ENCODE measurements at places on chromosomes 7 and 10.

- no peak for DNase-seq
Observed at GRCh38 chr7:137305901-137306621, 37.5 kb downstream of the PTN start.

DNA sequence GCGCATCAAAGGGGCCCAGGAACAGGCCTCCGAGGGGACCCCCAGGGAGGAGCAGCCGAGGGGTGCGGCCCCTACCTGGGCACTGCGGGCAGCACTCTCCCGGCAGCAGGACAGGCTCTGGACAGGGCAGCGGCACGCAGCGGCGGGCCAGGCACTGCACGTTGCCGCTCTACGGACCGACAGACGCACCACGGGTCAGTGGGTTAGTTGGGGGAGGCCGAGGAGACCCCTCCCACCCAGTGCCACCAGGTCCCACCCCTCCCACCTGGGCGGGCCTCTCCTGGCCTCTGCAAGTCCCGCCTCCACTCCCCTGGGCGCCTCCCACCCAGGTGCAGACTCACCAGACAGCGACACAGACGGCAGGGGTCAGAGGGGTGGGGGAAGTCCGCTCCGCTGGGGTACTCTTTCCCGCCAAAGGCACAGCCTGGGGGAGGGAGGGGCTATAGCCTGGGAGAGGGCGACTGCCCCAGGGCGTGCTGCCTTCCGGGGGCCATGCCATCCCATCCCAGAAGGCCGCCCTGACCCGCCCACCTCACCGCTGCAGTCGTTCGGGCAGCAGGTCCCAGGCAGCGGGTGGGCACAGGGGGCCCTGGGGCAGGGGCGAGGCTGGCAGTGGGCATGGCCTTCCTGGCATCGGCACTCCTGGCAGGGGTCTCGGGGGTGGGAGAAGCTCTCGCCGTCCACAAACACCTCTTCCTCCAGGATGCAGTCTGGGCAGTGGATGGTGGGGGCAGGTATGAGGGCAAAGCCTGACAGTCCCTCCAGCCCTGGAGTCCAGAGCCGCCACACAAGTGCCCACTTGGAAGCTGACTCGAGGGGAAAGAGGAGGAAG, 19.2 kb downstream of the KCP start:
- no peak for DNase-seq

- DNase-seq = no peak
Observed at GRCh38 chr7:513521-514166, 6.0 kb downstream of the PDGFA start.

GRCh38 chr7:108515630-108516029, 10.3 kb downstream of the PNPLA8 start:
- DNase-seq = no peak

DNA sequence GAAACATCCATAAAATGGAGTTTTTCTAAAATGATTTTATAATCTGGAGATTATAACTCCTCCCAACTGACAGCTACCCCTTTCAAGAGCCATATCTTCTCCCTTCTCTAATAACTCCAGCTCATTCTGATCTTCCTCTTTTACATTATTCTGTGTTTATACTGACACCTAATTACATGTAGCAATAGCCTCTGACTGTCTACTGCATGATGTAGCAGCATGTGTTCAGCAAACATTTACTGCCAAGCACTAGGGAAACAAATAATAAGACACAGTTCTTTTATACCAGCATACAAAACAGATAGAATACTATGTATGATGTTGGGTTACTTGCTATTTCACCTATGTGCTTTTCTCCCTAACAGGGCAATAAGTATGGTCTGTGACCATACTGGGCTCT, 20.7 kb downstream of the RBM28 start:
- no peak for DNase-seq

GRCh38 chr7:2583798-2584580, 25.2 kb downstream of the IQCE start:
- DNase-seq = no peak

- DNase-seq = no peak
Observed at GRCh38 chr10:5585517-5586206, 60.9 kb downstream of the CALML3 start.
